ENCODE measurements at places on chromosomes 5 and 9.
A peak's percentile ranks its signal among the peaks of the same experiment; 100 is the strongest.

DNA sequence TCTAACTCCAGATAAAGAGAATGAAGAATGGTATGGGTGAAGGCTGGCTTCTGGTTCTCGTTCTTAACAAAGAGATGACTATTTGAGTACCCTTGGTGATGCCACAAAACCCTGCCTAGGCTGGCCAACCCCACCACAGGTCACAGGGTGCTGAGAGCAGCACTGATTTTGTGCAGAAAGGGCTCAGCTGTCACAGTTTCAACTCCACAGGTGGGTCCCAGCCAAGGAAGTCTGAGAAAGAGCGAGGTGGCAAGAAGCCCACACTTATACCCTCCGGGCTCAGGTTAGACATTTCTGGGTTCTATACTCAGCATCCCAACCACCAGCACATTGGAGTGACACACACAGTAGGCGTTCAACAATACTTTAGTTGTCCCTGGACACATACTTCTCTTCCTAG lies 118.1 kb downstream of the SLIT3 start:
- H3K27me3 ChIP-seq = no peaks in the 10 kb centered on the region
- no peaks in the 10 kb centered on the region for H3K36me3 ChIP-seq
- H3K27ac ChIP-seq = no peak overlapping the region
- no peaks in the 10 kb centered on the region for H3K4me1 ChIP-seq
- H3K4me3 ChIP-seq = no peak overlapping the region

- H3K27me3 ChIP-seq = no peaks in the 10 kb centered on the region
- H3K4me1 ChIP-seq = no peaks in the 10 kb centered on the region
- DNase-seq = no peak
- H3K4me3 ChIP-seq = no peak overlapping the region
- no peaks in the 10 kb centered on the region for H3K36me3 ChIP-seq
Observed at GRCh38 chr5:9376363-9377117, 169.3 kb downstream of the SEMA5A start.

DNA sequence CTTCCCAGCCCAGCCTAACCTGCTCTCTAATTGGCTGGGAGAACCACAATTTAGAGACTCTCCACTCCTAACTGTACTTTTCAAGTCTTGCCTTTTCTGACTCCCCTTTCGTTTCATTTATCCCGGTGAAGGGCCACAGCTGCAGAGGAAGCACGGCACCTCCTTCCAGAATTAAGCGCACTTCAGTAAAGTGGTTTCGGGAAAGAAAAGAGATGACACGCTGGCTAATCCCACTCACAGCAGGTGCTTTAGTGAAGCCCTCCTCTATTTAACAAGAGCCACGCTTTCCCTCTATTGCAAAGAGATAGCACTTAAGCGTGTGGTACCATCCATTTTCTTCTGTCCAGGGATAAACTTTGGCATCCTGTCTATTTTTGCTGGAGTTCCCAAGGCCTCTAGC lies 4.8 kb downstream of the DNAH5 start:
- H3K27me3 ChIP-seq = no peaks in the 10 kb centered on the region
- no peak overlapping the region for H3K27ac ChIP-seq
- no peaks in the 10 kb centered on the region for H3K36me3 ChIP-seq
- no peaks in the 10 kb centered on the region for H3K4me1 ChIP-seq
- no peak overlapping the region for H3K4me3 ChIP-seq

DNA sequence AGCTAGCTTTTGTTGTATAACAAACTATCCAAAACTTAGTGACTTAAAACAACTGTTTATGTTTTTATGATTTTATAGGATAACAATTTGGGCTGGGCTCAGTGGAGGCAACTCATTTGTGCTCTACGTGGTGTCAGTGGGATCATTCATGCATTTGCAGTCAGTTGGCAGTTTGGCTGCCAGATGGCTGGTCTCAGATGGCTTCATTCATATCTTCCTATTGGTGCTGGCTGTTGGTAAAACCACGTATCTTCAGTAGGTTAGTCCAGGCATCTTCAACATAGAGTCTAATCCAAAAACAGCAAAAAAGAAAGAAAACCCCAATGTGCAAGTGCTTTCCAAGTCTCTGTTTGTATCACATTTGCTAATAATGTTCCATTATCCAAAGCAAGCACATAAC lies 51.7 kb upstream of the RIC1 start:
- H3K27ac ChIP-seq = no peak overlapping the region
- no peaks in the 10 kb centered on the region for H3K27me3 ChIP-seq
- peaks cover 16% of the 10 kb centered on the region for H3K4me1 ChIP-seq
- DNase-seq = no peak

DNA sequence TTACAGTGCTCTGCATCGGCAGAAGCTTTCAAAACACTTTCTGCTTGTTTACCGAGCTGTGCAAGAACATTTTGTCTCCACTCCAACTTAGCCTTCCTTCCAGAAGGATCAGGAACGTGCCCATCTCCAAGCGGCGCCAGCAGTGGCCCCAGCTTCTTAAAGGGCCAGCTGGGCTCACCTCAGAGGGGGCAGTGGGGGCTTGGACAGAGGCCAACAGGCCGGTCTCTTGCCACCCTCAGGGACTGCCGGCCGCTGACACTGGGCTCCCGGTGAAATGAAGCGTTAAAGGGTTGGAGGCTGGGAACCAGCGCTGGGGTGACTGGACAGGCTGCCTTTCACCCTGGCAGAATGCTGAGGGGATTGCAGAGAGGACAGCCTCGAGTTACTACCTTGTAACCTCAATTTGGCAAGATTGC lies 67.0 kb upstream of the RNU6ATAC start:
- DNase-seq = no peak
- H3K4me1 ChIP-seq = peaks cover 41% of the 10 kb centered on the region
- no peaks in the 10 kb centered on the region for H3K27me3 ChIP-seq
- H3K36me3 ChIP-seq = no peaks in the 10 kb centered on the region

- H3K36me3 ChIP-seq = peaks cover 89% of the 10 kb centered on the region
- H3K27ac ChIP-seq = peak overlapping the region; percentile 25
- DNase-seq = no peak
- H3K4me1 ChIP-seq = peaks cover 5% of the 10 kb centered on the region
- no peak overlapping the region for H3K4me3 ChIP-seq
- H3K27me3 ChIP-seq = no peaks in the 10 kb centered on the region
Observed at GRCh38 chr9:85960688-85961093, 19.7 kb downstream of the NAA35 start.

GRCh38 chr5:72284559-72285423 lies 35.2 kb downstream of the MRPS27 start:
- H3K27ac ChIP-seq = no peak overlapping the region
- H3K4me1 ChIP-seq = peaks cover 3% of the 10 kb centered on the region
- no peak for DNase-seq
- H3K27me3 ChIP-seq = no peaks in the 10 kb centered on the region
- no peak overlapping the region for H3K4me3 ChIP-seq

DNA sequence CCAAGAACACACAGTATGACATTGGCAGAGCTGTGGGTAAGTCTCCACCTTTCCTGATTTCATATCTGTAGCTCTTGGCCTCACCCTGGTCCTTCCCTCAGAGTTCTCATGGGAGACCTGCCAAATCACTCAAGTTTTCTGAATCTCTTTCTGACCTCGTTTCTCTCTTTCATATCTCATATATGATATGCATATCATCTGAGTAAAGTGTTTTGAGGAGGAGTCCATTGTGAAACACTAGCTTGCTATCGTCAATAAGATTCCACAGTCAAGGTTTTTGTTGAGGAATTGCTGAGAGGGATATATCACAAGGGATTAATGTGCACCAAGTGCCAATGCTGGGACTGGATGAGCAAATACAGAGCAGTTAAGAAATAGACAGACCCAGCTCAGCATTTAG lies 739.2 kb downstream of the BRINP1 start:
- no peak overlapping the region for H3K4me3 ChIP-seq
- no peaks in the 10 kb centered on the region for H3K27me3 ChIP-seq
- H3K27ac ChIP-seq = no peak overlapping the region
- no peak for DNase-seq
- H3K36me3 ChIP-seq = no peaks in the 10 kb centered on the region

GRCh38 chr5:181235689-181236366 lies 7.9 kb downstream of the RACK1 start:
- H3K27ac ChIP-seq = no peak overlapping the region
- no peak overlapping the region for H3K4me3 ChIP-seq
- H3K27me3 ChIP-seq = no peaks in the 10 kb centered on the region
- peaks cover 36% of the 10 kb centered on the region for H3K36me3 ChIP-seq
- DNase-seq = no peak

DNA sequence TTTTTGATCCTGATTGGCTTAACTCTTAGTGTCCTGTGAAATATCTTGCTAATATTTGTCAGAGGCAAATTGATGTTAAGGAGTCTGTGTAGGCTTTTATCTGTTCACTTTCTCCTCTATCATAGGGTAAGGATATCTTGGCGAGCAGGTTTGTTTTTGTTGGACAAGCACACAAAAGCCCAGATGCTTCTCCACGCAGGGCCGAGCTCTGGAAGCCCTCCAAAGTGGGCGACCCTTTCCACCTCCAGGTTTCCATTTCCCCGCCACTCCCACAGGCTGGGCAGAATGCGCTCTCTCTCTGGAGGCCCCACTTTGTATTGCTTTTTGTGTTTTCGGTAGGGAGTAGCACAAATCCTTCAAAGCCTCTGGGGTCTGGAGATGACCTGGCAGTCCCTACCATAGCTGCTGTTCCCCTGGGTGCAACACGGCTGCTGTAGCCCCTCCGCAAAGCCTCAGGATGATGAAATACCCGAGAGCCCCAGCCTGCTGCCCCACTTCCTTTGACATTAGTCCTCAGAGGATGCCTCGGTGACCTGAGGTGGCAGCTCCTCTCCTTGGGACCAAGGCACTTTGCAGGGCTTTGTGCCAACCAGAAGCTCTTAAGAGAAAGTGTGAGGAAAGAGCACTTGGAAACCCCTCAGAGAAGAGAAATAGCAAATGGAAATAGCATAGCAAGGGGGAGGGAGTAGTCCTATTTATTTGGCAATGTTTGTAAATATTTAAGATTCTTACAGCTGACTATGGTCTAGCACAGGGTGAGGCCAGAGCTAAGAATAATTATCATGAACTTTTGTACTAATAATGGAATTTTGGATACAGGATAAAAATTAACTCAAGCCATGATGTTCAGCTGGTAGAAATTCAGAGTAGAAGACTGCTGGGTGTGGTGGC lies 122.8 kb downstream of the ARHGEF28 start:
- DNase-seq = no peak
- H3K4me3 ChIP-seq = no peak overlapping the region
- H3K27ac ChIP-seq = peak overlapping the region; percentile 16
- H3K27me3 ChIP-seq = no peaks in the 10 kb centered on the region
- H3K36me3 ChIP-seq = no peaks in the 10 kb centered on the region

DNA sequence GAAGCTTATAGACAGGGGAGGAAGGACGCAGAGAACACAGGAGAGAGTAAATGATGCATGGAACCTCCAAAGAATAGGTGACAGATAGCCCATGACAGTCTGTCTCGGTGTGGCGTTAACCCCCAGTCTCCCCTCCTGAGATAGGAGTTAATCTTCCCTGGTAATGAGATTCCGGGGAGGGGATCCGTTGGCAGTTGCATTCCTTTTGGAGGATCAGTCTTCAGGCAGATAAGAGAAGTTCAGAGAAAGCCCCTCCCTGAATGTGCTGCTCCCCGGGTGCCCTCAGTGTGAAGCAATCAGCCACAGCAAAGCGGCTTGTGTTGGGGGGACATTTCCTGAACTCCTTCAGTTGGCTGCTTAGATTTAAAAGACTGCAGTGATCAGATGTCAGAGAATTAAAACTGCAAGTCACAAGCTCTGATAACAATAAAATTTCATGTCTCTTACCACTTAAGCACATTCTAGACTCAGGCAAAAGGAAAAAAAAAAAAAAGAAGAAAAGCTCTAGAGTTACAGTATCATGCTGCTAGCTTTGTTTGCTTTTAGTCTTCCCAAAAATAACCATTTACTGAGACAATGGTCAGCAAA lies 121.1 kb downstream of the EGFLAM start:
- peaks cover 21% of the 10 kb centered on the region for H3K27me3 ChIP-seq
- no peak for DNase-seq
- no peak overlapping the region for H3K4me3 ChIP-seq
- H3K27ac ChIP-seq = no peak overlapping the region
- H3K4me1 ChIP-seq = no peaks in the 10 kb centered on the region

DNA sequence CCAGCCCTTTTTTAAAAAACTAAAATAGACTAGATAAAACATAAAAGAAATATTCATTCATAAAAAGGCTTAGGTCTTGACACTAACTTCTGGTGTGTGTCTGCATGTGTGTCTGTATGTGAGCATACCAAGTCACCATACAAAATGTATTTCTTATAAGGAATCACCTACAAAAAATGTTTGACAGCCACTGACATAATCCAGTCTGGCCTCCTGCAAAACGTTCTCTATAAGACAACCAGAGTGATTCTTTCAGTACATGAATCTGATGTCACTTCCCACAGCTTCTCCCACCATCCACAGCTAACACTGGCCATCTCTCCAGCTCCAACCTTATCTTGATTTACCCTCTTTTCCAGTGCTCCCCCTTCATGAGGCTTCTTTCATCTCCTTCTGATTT lies 192.3 kb downstream of the TLE1 start:
- no peak overlapping the region for H3K4me3 ChIP-seq
- no peaks in the 10 kb centered on the region for H3K27me3 ChIP-seq
- no peak for DNase-seq
- H3K4me1 ChIP-seq = no peaks in the 10 kb centered on the region
- H3K27ac ChIP-seq = no peak overlapping the region

- no peak overlapping the region for H3K4me3 ChIP-seq
- no peaks in the 10 kb centered on the region for H3K36me3 ChIP-seq
- H3K27ac ChIP-seq = no peak overlapping the region
- H3K4me1 ChIP-seq = no peaks in the 10 kb centered on the region
- no peak for DNase-seq
- H3K27me3 ChIP-seq = no peaks in the 10 kb centered on the region
Observed at GRCh38 chr5:85096421-85096820, 711.7 kb upstream of the EDIL3 start.

GRCh38 chr5:169667896-169668674 lies 31.0 kb downstream of the DOCK2 start:
- H3K27ac ChIP-seq = no peak overlapping the region
- no peaks in the 10 kb centered on the region for H3K36me3 ChIP-seq
- H3K4me1 ChIP-seq = no peaks in the 10 kb centered on the region
- no peak overlapping the region for H3K4me3 ChIP-seq
- peaks cover 18% of the 10 kb centered on the region for H3K27me3 ChIP-seq

GRCh38 chr5:11757661-11758060 lies 146.6 kb downstream of the CTNND2 start:
- no peaks in the 10 kb centered on the region for H3K36me3 ChIP-seq
- no peak for DNase-seq
- no peaks in the 10 kb centered on the region for H3K27me3 ChIP-seq
- no peaks in the 10 kb centered on the region for H3K4me1 ChIP-seq
